ENCODE measurements at places on chromosomes 7 and 10.

GRCh38 chr7:154255324-154255723 lies 203.1 kb downstream of the DPP6 start:
- no peak for DNase-seq

DNA sequence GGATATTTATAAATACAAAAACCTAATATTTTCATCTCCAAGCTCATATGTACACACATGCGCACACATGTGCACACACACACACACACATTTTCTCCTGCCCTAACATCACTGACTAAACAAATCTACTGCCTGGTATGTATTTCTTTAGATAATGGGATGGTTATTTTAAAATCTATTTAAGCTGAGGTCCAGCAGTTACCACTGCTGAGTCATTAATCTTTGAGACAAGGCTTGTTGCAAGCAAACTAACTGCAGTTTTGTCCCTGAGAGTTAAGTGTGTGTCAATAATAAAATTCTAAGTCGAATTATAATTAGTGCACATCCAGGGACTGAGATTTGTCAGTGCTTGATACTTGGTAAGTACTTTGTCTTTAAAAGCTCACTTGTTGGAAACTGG lies 135.1 kb downstream of the VPS50 start:
- DNase-seq, result no peak

- DNase-seq, result no peak
These were observed 88.7 kb downstream of the ADARB2 start for GRCh38 chr10:1648648-1649047.

DNA sequence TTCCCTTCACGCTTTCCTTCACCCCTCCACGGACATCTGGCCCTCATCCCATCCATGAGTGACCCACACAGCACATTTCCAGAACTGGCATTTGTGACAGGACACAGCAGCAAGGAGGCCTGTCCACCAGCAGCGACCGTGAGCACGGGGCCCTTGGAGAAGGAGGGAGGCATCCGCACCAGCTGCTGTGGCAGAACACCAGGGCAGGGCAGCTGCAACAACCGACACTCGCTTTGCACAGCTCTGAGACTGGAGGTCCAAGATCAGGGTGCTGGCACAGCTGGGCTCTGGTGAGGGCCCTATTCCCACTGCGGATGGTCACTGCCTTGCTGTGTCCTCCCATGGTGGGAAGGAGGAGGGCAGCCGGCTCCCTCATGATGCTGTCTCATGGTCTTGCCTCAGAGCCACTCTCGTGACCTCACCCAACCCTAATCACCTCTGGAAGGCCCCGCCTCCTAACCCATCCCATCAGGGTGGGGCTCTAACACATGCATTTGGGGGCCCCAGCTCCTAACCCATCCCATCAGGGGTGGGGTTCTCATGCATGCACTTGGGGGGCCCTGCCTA lies 36.7 kb downstream of the PTPRN2 start:
- no peak for DNase-seq

DNA sequence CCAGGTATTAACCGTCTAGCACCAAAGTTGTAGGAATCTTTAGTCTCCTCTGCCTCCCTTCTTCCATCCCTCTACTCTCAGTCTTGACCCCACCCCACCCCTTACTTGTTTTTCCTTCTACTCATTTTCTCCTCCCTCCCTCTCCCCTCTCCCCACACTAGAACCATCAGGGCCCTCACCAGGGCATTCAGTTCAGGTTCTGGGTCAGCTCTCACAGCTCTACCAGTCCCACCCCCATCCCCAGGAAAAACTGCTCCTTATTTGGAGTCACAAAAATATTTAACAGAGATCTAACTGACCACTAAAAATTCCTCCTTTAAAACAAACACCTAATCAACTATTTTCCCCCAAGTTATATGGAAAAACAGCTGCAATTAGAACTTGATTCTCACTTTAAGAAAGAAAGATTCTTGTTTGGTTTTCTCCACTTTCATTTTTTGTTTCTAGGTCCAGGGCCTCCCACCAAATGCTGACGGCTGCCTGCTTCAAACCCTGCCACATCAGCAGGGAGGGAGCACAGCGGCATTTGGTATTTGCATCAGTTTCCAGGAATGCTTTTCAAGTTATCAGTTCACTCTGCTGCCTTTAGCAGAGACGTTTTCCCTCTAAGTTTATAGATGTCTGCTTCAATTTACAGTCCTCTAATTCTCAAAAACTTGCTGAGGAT lies 2.8 kb upstream of the COL1A2 start:
- DNase-seq, result no peak

GRCh38 chr7:69162326-69162725 lies 435.9 kb upstream of the AUTS2 start:
- DNase-seq, result no peak

DNA sequence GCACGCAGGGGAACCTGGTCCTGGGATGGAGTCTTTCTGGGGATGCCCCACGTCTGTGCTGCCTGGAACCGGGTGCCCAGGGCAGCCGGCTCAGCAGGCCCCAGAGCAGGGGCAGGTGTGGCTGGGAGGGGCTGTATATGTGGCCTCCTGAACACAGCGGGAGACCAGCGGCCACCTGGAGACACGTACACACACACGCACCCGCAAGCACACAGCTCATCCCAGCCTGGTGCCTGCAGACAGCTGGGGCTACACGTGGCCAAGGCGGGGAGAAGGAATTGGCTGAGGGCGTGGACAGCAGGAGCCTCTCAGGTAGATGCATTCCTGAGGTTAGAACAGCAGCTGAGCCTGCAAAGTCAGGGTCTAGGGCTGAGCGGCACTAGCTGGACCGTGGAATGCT lies 14.0 kb downstream of the ADAM8 start:
- no peak for DNase-seq

GRCh38 chr7:119572132-119572531 lies 700.8 kb upstream of the KCND2 start:
- DNase-seq, result no peak

Data from stimulated activated naive CD8-positive, alpha-beta T cell treated with anti-CD3 and anti-CD28 coated beads, Interleukin-15, Interleukin-2, amounts not matched to agents 100 U/mL and 50 U/mL, for 24 hours (primary cell).